HEK293T (cell line): ENCODE measurements at places on chromosomes 1 and 21.

DNA sequence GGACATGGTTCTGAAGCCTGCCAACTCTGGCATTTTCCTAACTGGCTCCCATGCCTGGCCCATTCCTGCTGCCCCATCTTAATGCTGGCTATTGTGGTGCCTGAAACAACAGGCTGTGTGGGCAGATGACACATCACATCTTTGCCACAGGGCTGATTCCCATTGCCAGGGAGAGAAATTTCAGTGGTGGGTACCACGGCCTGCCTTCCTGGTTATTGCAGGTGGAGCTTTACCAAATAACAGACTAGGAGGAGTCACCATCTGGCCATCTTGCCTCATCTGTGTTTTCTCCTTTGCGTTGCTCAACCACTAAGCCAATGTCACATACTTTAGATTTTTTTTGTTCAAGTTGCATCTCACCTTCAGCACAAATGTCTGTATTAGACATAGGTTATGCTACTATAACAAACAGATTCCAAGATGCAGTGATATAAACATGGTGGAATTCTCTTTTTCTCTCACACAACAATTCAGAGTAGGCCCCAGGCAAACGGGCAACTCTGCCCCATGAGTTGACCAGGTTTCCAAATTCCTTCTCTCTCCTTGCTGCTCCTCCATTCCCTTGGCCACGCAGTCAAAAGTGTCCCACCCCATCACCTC lies 14.1 kb downstream of the CDA start:
- no peak for DNase-seq

GRCh38 chr1:91900562-91900961 lies 14.6 kb upstream of the TGFBR3 start:
- DNase-seq: no peak

DNA sequence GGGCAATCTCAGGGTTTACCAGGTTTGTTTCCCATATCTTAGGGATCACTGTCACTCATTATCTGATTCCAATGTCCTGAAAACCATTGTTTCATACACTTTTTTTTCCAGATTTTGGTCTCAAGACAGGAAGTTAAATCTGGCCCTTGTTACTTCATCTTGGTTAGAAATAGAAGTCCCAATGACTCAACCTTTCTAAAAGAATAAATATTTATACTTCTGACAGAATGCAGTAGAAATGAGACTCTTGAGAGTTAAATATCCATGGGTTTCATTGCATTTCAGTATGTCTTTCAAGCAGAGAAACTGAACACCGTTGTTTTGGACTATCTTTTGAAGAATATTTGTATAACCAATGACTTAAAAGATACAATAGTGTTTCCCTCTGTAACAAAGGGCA lies 19.8 kb upstream of the VCAM1 start:
- no peak for DNase-seq

DNA sequence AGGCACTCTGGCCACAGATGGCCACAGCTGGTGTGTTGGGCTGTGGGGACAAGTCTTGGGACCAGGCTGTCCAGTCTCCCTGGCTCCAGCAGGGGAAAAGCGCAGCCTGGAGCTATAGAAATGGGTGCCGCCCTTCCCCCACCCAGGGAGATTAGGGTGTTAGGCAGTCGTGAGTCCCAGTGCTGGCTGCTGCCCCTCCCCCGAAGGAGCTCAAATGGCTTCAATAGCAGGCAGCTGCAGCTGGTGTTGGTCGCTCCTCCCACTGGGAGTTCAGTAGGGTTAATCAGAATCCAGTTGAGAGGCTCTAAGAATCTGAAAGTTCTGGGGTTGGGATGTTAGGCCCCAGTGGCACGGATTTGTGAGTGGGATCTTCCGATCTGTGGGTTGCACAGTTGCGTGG lies 595.6 kb upstream of the PKN2 start:
- DNase-seq: no peak

DNA sequence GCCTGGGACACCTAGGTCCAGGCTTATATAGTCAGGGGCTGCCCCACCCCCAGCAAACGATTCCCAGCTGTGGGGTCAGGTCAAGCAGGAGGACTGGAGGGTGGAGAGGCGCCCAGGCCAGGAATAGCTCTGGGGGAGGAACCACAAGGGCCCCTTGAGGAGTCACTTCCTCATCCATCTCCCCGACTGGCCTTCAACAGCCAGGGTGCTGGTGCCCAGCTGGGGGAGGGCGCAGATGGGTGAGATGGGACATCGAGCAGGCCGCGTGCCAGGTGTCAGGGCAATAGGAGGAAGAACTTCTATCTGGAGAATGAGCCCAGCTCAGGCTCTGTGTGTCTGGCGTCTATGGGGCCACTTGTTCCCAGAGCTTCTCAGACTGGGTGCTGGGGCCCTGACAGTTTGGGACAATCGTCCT lies 208 bp upstream of the MYBPH start:
- no peak for DNase-seq

- no peak for DNase-seq
Measured at GRCh38 chr21:15514073-15514946, 215.5 kb upstream of the USP25 start.

- DNase-seq: no peak
Measured at GRCh38 chr1:218633238-218633988, 288.3 kb downstream of the TGFB2 start.

- DNase-seq: peak; percentile 81
Measured at GRCh38 chr1:180168786-180169639, 14.3 kb downstream of the QSOX1 start.

DNA sequence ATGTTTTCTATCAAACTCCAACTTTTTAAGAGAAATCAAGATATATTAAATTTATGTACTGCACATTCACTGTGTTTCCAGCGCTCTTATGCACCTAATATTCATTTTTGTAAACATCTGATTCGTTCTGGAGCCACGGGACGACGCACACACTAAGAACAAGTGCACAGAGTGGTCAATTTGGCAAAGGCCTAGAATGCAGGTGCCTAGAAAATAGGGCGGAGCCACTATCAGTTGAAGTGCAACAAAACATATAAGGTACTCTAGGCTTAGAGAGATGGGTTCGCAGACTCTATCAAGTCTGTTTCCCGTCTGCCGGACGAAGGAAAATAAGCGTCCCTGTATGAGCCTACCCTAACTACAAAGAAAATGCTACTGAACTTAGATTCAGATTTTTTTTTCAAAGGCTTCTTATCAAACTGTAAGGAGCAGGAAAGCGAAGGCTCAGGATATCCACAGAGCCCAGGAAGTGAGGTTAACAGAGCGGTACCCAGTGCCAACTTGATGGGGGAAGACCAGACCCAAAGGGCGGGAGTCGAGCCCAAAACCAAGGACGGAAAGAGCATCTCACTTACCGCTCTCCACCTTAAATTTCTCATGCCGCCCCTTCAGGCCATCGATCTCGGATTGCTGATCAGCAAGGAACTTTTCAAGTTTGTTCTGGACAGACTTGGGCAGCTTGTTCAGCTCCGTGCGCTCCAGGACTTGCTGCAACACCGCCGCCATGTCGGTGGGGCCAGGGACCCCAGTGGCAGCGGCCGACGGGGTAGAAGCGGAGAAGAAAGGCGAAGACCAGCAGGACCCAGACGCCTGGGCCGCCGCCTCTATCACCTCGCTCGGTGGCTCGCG lies 526 bp downstream of the TPR start:
- peak; percentile 51 for DNase-seq

DNA sequence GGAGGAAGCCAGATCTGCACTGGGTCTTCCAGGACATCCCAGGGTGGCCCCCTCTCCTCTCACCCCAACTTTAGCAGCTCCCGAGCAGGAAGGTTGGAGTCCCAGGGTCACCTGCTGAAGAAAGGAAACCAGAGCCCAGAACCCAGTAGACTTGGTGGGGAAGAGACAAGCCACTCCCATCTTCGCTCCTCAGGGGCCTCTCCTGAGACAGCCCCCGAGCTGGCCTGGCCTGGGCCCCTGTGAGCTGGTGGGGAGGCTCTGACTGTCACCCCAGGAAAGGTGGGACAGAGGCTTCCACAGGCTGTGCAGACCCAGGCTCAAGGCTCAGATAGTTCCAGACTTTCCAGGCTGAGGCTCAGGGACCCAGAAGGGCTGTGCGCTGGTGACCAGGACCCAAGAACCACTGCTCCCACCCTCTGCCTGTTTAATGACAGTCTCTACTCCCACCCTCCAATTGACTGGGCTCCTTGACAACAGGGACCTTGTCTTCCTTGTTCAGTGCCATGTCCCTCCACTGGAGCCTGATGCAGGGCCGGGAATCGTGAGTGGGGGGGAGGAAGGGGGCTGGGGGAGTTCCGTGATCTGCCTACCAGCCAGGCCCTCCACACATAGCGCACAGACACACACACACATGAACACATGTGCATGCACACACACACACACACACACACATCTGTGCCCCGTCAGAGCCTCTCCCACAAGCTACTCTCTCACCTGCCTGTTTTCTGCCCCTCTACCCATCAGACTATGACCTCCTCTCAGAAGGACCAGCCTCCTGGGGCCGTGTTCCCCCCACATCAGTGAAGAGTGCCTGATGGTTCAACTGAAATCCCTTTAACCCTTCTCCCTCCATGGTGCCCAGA lies 401.2 kb downstream of the MATN1 start:
- DNase-seq: no peak

DNA sequence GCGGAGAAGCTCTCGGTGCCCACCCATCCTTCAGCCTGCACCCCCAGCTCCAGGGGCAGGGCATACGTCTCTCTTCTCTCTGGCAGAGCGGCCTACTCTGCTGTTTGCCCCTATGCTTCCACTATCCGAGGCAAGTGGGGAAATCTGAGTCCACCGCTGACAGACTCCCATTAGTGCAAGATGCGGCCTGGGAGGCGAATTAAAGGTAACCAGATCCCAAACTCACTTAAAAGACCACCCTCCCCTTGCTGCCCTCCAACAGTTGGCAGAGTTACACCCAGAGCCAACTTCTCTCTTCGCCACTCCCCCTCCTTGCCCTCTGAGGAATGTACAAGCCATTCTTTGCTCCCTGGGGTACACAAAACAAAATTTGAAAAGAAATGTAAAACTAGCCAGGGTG lies 6.4 kb downstream of the FOXD3 start:
- DNase-seq: no peak

DNA sequence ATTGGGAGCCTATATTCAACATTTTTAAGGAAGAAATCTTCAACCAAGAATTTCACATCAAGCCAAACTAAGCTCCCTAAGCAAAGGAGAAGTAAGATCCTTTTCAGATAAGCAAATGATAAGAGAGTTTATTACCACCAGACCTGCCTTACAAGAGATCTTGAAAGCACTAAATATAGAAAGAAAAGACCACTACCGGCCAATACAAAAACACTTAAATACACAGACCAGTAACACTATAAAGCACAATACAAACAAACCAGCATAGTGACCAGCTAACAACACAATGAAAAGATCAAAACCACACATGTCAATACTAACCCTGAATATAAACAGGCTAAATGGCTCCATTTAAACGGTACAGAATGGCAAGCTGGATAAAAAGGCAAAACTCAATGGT lies 165.4 kb downstream of the MRPL39 start:
- DNase-seq: no peak

GRCh38 chr1:54804471-54805132 lies 3.5 kb upstream of the TTC22 start:
- DNase-seq: no peak

GRCh38 chr21:43618940-43619339 lies 40.3 kb downstream of the HSF2BP start:
- no peak for DNase-seq
